Endothelial cell (in vitro differentiated cells): ENCODE measurements at places on chromosomes 2 and 18. TPM values are rescaled to one million over a fixed set of nuclear protein-coding genes. Genes with fewer than 3 reads are reported as not detected.

DNA sequence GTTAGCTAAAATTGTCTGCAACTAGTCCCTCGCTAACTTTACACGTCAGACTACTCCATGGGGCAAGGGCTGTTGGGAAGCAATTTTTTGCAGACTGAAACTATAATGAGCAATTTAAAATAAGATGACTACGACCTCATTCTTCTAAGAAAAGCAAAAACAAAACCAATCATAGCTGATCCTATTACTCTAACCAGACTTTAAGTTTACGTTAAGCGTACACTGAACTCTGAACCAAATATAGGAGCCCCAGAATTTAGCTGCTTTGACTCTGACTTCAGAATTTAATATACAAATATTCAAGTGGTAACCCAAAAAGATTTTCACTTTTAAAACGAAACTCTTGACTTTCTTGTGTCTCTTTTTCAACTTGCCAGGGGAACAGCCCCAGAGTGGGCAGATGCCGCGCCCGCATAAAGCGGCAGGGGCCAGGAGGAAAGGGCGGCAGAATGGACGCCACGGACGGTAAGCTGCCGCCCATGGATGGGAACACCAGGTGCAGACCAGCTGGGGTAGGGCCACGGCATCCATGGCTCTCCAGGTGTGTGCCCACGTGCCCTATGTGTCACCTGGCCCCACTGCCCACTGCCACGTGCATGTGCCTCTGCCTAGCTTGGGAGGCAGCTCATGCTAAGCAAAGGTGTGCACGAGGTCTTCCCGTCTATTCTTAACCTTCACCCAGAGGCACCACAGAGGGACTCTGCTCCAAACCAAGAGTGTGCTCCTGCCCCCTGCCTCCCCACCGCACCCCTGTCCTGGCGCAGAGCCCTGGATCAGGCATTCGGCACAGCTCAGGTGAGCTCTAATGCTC, 217.6 kb downstream of the HDAC4 start:
- H3K27ac ChIP-seq, result no peak overlapping the region
- H3K4me3 ChIP-seq, result no peak overlapping the region
- no peaks in the 10 kb centered on the region for H3K4me1 ChIP-seq
- no peaks in the 10 kb centered on the region for H3K27me3 ChIP-seq

- no peaks in the 10 kb centered on the region for H3K4me1 ChIP-seq
- no peaks in the 10 kb centered on the region for H3K36me3 ChIP-seq
- no peak for DNase-seq
- H3K27ac ChIP-seq, result no peak overlapping the region
- H3K27me3 ChIP-seq, result peaks cover 2% of the 10 kb centered on the region
- no peak overlapping the region for H3K4me3 ChIP-seq
These were observed 29.6 kb downstream of the TNS1 start for GRCh38 chr2:217973008-217973787.

GRCh38 chr2:29238497-29238896, 123.3 kb downstream of the CLIP4 start:
- no peaks in the 10 kb centered on the region for H3K36me3 ChIP-seq
- no peak overlapping the region for H3K4me3 ChIP-seq
- peaks cover 2% of the 10 kb centered on the region for H3K27me3 ChIP-seq
- no peak overlapping the region for H3K27ac ChIP-seq
- DNase-seq, result peak; percentile 63

- no peak overlapping the region for H3K27ac ChIP-seq
- no peak overlapping the region for H3K4me3 ChIP-seq
- H3K36me3 ChIP-seq, result no peaks in the 10 kb centered on the region
- no peak for DNase-seq
- no peaks in the 10 kb centered on the region for H3K27me3 ChIP-seq
These were observed 442.8 kb upstream of the CHST9 start for GRCh38 chr18:27627927-27628326.

The MROH2A gene
- total RNA-seq, result 0.31 TPM
